ENCODE measurements at places on chromosomes 1 and 21. TPM values are rescaled to one million over a fixed set of nuclear protein-coding genes. Genes with fewer than 3 reads are reported as not detected.

DNA sequence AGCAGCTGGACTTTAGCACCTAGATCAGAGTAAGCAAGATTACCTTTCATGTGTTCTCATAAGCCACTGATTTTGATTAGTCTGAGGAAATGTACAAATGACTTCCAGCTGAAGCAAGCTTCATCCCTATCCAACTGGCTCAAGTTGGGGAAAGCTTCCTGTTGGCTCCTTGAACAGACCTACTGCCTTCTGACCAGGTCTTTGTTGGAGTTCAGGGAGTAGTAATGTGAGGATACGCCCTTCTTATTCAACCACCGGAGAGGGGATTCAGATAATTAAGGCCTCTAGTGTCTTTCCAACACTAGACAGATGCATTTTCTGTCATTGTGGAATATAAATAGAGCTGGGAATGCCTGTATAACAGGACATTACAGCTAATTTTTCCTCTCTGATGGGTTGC is 268.9 kb downstream of the TGFB2 start:
- no peak for DNase-seq

GRCh38 chr1:222171005-222171404 is 376.9 kb downstream of the HHIPL2 start:
- DNase-seq: no peak

GRCh38 chr1:33633019-33633801 is 160.8 kb downstream of the ZSCAN20 start:
- DNase-seq: peak; percentile 88

- DNase-seq: peak; percentile 85
Observed at GRCh38 chr1:1359308-1359663, 931 bp upstream of the MXRA8 start.

GRCh38 chr21:36750576-36750959 is 51.7 kb downstream of the SIM2 start:
- no peak for DNase-seq

DNA sequence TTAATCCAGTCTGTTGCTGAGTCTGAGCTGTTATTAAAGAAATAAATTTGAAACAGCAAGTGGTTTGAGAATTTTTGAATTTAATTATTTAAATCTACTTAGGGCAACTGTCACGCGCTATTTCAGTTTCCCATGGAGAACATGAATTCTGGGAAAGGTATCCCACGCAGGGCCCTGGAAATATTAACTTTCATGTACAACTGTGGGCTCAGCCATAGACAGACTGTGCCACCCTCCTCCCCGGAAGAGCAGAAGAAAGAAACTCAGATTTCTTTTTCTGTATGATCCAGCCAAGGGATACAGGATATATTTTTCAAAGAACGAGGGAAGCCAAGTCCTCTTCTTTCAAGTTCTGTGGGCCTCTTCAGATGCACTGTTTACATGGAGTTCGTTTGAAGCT is 172.6 kb upstream of the LMO4 start:
- DNase-seq: no peak

DNA sequence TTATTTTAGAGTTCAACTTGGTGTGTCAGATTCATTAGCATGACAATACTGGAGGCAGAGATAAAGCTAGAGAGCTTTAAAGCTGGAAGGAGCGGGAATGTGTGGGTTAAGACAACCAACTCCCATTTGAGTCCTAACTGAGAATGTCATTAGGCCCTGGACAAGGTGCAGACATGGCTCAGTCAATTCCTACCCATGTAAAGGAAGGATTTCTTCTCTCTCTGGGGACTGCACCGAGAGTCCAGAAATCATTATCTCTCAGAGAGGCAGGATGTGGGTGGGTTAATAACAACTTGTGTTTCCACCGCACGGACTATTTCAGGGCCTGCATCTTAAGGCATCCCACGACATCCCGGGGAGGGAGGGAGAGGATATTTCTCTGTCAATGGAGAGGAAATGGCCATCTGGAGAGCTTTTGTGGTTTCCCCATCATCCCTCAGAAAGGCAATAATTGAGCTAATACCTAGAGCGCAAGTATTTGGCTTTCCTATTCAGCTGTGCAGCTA is 46.7 kb upstream of the SARS1 start:
- no peak for DNase-seq

- no peak for DNase-seq
Observed at GRCh38 chr21:31201548-31201947, 142.5 kb downstream of the TIAM1 start.

DNA sequence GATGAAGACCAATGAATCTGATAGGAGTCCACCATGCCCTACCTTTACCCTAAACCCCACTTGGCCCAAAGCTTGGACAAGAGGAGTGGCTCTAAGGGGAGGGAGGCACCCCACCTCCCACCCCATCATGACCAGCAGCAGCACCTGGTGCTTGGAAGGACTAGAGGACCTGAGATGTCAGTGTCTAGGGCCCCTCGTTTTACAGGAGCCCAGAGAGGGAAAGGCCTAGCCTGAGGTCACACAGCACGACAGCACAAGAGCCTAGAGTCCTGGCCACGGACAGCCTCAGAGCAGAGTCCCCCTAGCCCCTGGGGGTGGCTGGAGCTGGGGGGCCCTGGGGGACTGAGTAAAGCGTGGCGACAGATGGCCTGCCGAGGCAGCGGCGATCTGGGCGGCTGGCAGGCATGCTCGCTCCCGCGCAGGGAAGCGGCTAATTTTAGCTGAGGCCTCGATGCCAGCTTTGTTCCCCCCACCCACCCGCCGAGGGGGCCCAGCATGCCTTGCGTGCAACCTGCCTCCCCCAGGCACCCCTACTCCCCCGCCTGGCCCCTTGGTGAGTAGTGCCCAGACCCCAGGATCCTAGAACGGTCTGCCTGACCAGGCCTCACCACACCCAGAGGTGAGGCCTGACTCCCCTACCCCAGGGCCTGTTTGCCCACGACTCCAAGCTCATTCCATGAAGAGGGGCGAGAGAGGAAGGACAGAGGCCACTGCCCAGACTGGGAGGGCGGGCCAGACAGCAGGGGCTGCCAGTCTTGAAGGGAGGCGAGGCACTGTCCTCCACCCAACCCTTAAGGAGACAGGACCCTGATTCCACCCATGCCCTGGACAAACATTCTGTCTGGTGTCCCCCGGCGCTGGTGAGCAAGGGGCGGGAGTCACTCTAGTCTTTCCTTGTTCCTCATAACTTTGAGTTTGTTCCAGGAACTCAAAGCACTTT is 39.0 kb downstream of the AHDC1 start:
- no peak for DNase-seq

GRCh38 chr1:14612256-14612655 is 13.8 kb downstream of the KAZN start:
- no peak for DNase-seq

DNA sequence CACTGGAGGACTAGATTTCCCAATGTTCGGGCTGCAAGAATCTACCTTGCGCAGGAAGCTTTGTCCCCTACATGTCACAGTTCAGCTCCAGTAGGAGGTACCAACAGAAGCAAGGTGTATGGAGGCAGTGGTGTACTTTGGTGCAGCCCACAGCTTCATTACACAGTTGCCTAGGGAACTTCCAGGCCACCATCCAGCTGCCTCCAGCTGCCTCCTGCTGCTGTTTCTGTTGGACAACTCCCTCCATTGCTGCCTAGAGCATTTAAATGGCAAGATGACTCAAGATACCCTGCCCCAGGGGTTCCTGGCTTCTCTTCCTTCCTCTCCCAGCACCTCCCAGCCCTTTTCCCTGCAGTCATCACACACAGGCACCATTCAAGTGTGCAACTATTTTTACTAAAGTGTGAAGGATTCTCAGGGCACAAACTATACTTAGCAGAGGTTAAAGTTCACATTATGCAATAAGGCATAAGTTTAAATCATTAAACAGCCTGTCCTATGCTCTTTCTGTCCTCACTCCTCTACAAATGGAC is 39.0 kb upstream of the ATP1A1 start:
- DNase-seq: no peak

- DNase-seq: no peak
Observed at GRCh38 chr1:46211051-46211450, 7.9 kb downstream of the LURAP1 start.

Gene TBX19
- total RNA-seq: 0.47 TPM

Gene TRIM63
- total RNA-seq: not detected

Gene OR2G6
- total RNA-seq: not detected

Gene PIGK
- total RNA-seq: 45.2 TPM

Gene LAPTM5
- total RNA-seq: not detected

Gene TNFSF4
- 0.16 TPM for total RNA-seq
